T1000 (cell line): ENCODE measurements at places on chromosomes 1 and 21.

- DNase-seq, result no peak
These were observed at the start of gene KCNT2 for GRCh38 chr1:196608390-196609369. Gene KCNT2, minus strand, starts transcription at chr1:196608440. Its CDS starts 131 bp downstream, at chr1:196608309.

DNA sequence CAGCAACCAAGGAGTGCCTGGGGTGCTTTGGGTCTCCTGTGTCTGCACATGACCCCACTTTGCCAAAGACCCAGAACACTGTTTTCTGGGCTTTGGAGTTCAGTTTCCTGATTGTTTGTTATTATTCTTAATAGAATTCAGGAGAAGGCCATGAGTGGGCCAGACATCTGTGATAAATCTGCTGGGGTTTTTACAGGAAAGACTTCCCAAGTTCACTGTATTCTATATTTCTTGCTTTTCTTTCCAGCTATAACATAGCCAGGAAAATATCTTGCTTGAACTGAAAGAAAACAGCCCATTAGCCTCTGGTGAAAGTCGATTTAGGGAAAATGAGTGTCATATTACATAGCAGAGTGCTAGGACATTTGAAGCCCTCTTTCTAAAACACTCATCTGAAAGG lies 345.1 kb upstream of the USP24 start:
- DNase-seq, result no peak

DNA sequence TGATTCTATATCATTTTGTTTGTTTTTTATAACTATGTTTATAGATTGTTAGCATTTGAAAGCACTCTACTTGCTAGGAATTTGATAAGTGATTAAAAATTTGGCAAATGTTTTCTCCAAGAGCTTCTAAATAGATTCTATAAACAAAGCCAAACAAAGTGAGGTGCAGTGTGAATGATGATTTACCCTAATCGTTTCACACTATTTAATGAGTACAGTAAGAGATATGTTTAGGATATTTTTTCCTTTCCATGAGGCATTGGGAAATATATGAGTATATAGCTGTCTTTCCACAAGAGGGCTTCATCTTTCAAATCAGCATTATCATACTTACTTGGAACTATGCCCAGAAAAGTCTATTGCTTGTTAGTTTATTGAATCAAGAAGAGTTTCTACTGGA lies 277.0 kb upstream of the BRINP3 start:
- no peak for DNase-seq

GRCh38 chr1:186745531-186746146 lies 65.4 kb upstream of the PTGS2 start:
- DNase-seq, result no peak

DNA sequence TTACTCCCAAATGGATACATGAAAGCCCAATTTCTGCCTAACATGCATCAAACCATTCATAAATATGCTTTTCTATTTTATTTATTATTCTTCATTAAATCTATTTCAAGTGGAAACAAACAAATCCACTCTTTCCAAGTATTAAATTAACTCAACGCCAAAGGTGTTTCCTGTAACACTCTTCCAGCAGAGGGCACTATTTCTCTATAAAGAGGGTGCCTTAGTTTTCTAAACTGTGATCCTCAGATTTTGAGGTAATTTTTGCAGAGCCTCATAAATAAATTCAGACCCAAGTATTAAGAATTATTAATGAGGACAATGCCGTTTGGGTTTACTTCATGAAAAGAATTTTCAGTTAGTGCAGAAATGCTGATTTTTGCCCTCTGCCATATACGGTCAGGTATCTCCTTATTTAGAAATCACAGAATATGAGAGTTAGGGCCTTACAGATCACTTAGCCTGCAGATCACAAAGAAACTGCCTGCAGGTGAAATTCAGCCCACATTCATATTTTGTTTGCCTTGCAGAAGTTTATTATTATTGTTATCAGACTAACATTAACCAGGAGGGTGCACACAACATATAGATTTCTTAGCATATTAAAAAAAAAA lies 40.1 kb upstream of the MYSM1 start:
- DNase-seq, result no peak

DNA sequence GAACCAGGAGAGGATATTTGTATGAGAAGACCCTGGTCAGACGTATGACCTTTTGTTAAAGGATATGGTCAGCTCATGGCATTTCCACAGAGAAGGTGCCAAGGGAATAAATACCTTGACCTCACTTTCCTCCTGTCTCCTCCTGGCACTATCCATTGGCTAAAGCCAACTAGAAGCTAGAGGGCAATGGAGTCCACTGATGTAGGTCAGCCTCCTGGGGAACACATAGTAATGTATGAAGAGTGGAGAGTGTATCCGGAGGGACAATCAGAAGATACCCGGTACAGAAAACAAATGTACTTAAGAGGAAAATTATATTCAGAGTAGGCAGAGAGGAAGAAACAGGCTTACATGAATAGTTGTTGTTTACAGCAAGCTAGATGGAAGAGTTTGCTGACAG lies 698 bp upstream of the NTMT2 start:
- no peak for DNase-seq
